Hepatocyte (in vitro differentiated cells): ENCODE measurements at places on chromosomes 5 and 9.
A peak's percentile ranks its signal among the peaks of the same experiment; 100 is the strongest.

- H3K36me3 ChIP-seq: no peaks in the 10 kb centered on the region
- DNase-seq: no peak
- H3K4me1 ChIP-seq: peaks cover 12% of the 10 kb centered on the region
- H3K27me3 ChIP-seq: no peaks in the 10 kb centered on the region
Observed at GRCh38 chr9:36323926-36324325, 65.7 kb upstream of the GNE start.

GRCh38 chr9:123651273-123651672 lies 278.7 kb downstream of the DENND1A start:
- DNase-seq: no peak
- H3K36me3 ChIP-seq: no peaks in the 10 kb centered on the region
- no peak overlapping the region for H3K27ac ChIP-seq

- DNase-seq: no peak
- no peaks in the 10 kb centered on the region for H3K36me3 ChIP-seq
- H3K27me3 ChIP-seq: peaks cover 41% of the 10 kb centered on the region
- H3K4me1 ChIP-seq: peaks cover 12% of the 10 kb centered on the region
Observed at GRCh38 chr9:129664746-129665388, 580 bp upstream of the PRRX2 start.

DNA sequence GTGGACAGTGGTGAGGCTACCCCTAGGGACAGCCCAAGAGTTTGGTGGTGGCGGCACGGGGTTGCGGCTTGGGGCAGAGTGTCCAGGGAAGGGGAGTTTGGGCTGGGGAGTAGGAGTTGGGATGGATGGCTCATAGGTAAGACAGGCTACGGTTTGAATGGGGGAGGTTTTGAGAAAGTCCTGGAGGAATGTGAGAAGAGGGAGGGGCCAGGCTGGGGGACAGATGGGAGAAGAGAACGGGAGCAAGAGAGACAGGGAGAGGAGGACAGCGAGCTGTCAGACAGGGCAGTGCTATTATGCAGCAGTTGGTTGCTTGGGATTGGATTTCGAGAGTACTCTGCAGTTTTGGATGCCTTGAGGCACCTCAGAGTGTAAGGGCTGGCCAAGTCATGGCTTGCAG lies 24.5 kb downstream of the PSD2 start:
- H3K36me3 ChIP-seq: no peaks in the 10 kb centered on the region
- DNase-seq: no peak
- H3K4me3 ChIP-seq: no peak overlapping the region
- no peaks in the 10 kb centered on the region for H3K4me1 ChIP-seq
- H3K27me3 ChIP-seq: peaks cover 8% of the 10 kb centered on the region

DNA sequence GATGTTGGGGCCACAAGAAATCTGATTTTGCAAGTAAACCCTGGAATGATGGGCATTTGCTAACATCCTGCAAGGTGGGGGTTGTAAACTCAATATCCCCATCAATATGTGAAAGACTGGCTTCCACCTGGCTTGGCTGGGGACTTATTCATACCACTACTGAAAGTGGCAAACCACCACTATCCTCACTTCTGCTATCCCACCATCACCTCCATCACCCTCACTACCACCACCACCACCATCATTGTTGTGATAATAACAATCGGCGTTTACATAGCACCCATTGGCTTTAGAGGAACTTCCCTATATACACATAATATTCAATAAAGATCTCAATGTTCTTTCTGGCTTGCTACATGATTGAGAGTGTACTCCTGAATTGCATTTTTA lies 224.7 kb upstream of the DAP start:
- no peak overlapping the region for H3K4me3 ChIP-seq
- H3K27ac ChIP-seq: no peak overlapping the region
- no peak for DNase-seq
- no peaks in the 10 kb centered on the region for H3K27me3 ChIP-seq

DNA sequence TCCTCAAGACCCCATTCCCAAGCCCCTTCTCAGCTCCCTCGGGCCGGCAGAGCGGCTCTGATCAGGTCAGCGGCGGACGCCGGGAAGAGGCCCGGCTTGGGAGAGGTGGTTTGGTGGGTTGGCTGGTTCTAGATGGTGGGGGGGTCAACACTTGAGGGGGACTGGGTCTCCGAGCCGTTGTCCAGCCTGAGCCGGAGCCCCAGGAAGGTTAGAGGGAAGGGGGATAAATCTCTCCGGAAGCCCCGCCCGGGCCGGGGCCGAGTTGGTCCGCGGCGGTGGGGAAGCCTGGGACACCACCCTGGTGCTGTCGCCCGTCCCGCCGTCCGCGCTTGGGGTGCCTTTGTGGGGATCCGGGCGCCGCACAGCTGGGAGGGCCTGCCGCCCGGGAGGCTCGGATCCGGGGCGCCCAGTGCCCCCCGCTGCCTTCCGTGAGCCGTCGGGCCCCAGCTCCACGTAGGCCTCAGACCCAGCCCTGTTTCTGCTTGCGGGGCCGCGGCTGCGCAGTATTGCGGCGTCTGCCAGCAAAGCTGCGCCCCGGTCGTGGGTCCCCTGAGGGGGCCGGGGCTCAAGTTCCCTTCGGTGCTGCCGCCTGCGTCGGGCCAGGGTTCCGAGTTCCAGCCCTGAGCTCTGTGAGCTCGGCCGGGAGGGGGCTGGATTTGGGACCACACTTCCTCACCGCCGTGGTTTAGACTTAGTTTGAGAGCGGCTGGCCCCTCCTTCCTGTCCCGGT lies 542 bp upstream of the TRIM52 start:
- peak; percentile 86 for DNase-seq
- H3K4me1 ChIP-seq: peaks cover 24% of the 10 kb centered on the region
- H3K4me3 ChIP-seq: peak overlapping the region; percentile 74

DNA sequence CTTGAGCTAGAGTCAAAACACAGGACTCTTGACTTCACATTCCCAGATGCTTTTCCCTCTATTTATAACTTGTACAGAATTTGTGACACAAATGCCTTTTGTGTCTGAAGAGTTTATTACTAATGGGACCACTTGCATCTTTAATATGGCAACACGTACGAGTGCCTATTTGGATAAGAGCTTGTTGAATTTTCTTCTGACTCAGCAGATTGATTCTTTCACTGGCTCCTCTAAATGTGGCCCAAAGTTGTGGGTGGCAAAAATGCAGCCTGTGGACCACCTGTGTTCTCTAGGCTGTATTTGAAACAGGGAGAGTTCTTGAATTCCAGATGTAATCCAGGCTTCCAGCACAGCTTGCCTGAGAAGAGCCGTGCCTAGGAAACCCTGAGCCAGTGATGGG lies 34.1 kb upstream of the ERCC6L2 start:
- H3K4me3 ChIP-seq: no peak overlapping the region
- H3K4me1 ChIP-seq: no peaks in the 10 kb centered on the region
- no peaks in the 10 kb centered on the region for H3K36me3 ChIP-seq
- DNase-seq: no peak

- H3K27me3 ChIP-seq: no peaks in the 10 kb centered on the region
- no peaks in the 10 kb centered on the region for H3K36me3 ChIP-seq
- no peak overlapping the region for H3K4me3 ChIP-seq
- DNase-seq: no peak
- H3K4me1 ChIP-seq: peaks cover 14% of the 10 kb centered on the region
Observed at GRCh38 chr9:6960777-6961176, 203.0 kb downstream of the KDM4C start.

- H3K27me3 ChIP-seq: peaks cover 99% of the 10 kb centered on the region
- no peak overlapping the region for H3K4me3 ChIP-seq
- DNase-seq: no peak
- no peaks in the 10 kb centered on the region for H3K36me3 ChIP-seq
- H3K4me1 ChIP-seq: peaks cover 25% of the 10 kb centered on the region
Observed at GRCh38 chr5:73302797-73303147, 129.8 kb downstream of the TMEM174 start.
